ENCODE measurements at places on chromosomes 3 and 15. TPM values are rescaled to one million over a fixed set of nuclear protein-coding genes. Genes with fewer than 3 reads are reported as not detected.

PLA2G4E gene
- not detected for total RNA-seq

ALPK3 gene
- 0.22 TPM for total RNA-seq

GOLGA8N gene
- total RNA-seq, result 5.4 TPM

GPR87 gene
- not detected for total RNA-seq

CLDN16 gene
- not detected for total RNA-seq
